ENCODE measurements at places on chromosomes 6 and 20. TPM values are rescaled to one million over a fixed set of nuclear protein-coding genes. Genes with fewer than 3 reads are reported as not detected.
A peak's percentile ranks its signal among the peaks of the same experiment; 100 is the strongest.

DNA sequence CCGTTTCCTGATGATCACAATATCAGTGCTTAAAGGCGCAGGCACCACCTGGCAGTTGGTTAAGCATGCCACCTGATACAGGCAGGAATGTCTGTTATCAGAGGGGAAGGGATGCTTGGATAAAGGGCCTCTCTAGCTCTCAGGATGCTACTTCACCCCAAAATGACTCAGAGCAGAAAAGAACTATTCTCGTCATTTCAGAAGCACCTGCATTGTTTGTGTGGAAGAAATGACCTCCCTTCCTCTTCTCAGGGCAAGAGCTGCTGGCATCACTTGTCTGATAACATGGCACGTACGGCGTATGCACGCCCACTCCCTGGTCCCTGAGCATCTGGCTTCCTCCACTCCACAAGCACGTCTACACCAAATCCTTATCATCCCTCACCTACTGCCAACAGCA is 47.3 kb downstream of the ATP9A start:
- no peak for DNase-seq

- DNase-seq = no peak
These were observed 117.0 kb downstream of the NFATC2 start for GRCh38 chr20:51425347-51426106.

ADGRG6 gene
- total RNA-seq = 3.6 TPM

- no peak for DNase-seq
These were observed 49.1 kb downstream of the FOXF2 start for GRCh38 chr6:1438471-1438881.

DNPH1 gene
- total RNA-seq = 27.7 TPM

MLN gene
- total RNA-seq = not detected

DNA sequence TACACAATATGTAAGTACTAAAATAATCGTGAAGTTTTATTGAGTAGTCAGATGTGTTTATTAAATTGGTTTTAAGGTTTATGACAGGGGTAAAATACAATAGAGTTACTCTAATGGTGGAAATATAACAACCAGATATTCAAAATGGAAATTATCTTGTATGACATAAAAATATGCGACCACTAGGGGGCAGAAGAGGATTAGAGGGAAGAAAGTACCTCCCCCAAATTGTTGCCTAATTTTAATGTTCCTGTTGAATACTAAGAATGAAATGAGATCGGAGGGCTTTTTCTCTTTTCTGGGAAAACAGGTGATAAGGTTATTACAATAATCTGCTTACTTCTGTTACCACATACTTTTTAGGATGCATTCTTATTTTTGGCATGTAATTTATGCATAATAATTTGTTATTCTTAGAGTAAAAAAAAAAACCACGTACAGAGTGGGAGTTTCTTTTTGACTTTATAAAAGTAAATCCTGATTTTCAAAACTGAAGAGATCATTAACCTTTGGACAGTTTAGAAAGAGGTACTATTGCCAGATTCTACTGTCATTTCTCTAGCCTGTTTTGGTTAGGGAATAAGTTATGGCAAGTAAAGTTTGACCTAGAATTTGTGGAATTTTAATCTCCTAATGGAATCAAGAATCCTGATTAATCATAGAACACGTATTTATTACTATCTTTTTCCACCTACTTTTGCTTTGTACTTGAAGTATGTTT is 159.2 kb downstream of the CD109 start:
- no peak for DNase-seq

DNA sequence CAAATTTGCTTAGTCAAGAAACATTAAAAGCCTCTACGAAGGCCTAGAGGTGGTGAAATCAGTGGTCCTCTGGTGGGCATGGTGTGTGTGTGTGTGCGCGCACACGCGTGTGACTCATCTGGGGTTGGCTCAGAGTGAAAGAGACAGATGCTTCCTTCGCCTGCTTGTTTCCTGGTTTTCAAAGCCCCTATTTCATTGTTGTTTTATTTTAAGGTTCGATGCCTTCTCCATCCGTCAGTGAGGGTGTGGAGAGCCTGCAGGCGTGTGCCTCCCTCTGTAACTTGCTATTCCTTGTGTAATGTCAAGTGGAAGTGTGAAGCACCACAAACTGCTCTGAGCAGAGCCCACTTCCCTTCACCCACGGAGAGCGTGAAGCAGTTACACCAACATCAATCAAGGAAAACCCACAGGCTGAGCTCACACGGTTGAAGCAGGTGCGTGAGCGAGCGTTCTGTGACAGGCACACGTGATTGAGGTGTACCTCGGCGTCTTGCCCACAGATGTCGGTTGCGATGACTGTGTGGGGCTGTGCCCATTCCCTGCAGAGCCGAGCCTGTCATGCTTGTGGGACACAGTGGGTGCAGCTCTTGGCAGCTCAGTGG is 233.9 kb downstream of the PRL start:
- no peak for DNase-seq

NOX3 gene
- total RNA-seq = not detected

DNA sequence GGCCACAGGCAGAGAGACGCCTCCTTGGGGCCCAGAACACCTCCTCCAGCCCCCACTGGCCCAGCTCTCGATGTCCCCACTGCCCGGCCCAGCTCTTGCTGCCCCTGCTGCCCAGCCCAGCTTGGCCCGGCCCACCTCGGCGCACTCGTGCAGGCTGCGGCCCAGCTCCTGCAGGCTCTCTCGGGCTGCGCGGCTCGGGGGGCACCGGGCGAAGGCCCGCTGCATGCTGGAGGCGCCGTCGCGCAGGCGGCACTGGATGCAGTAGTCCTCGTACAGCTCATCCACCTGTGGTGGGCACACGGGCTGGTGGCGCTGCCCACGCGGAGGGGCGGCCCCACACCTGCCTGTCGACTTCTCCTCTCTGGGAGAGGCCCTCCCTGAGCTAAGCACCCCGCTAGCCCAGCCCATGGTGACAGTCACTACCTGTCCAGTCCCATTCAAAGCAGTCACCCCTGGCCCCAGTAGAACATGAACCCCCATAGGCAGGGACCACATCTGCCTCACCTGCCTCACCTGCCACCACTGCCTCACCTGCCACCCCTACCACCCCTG is 81.8 kb downstream of the RIPOR3 start:
- no peak for DNase-seq

DNA sequence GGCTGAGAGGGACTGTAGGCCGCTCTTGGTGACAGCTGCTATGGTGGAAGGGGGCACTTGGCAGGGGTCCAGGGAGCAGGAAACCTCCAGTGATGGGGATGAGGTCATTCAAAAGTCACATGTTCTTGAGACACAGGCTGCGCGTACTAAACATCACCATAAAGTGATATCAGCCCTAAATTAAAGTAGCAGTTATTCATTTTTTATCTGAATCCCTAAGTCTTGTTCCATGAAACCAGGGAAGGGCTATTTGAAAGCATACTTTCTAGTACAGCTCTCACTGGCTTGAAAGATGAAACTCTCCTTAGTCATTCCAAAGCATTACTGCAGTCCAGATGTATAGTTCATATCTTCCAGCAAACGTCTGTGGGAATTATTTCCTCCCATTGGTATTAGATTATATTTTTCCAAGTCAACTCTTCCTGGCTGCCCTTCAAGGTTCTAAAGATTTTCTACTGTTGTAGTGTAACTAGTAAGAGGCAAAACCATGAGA is 373.1 kb downstream of the CD109 start:
- no peak for DNase-seq

- no peak for DNase-seq
These were observed 85.2 kb downstream of the FKBP5 start for GRCh38 chr6:35603326-35604202.

- DNase-seq = peak; percentile 18
These were observed 20.9 kb upstream of the EPM2A start for GRCh38 chr6:145756170-145756662.
